ENCODE measurements at places on chromosomes 5 and 9. TPM values are rescaled to one million over a fixed set of nuclear protein-coding genes. Genes with fewer than 3 reads are reported as not detected.

The CYLC2 gene
- total RNA-seq, result not detected

- no peak for DNase-seq
Measured at GRCh38 chr9:133112663-133113026, 8.4 kb downstream of the RALGDS start.

- no peak for DNase-seq
Measured at GRCh38 chr5:90949469-90950358, 391.1 kb downstream of the ADGRV1 start.

The DCANP1 gene
- 1.4 TPM for total RNA-seq

All from thymus (tissue), 14 donors.